Activated T-helper 2 cell treated with anti-CD3 and anti-CD28 coated beads, Interferon-gamma antibody, Interleukin-2, Interleukin-4, amounts not matched to agents 10 μg/mL and 5 μg/mL and 100 μg/mL, durations not matched to agents 14 hours and 24 hours and 36 hours (primary cell): ENCODE measurements at places on chromosomes 1 and 21. TPM values are rescaled to one million over a fixed set of nuclear protein-coding genes. Genes with fewer than 3 reads are reported as not detected.

DNA sequence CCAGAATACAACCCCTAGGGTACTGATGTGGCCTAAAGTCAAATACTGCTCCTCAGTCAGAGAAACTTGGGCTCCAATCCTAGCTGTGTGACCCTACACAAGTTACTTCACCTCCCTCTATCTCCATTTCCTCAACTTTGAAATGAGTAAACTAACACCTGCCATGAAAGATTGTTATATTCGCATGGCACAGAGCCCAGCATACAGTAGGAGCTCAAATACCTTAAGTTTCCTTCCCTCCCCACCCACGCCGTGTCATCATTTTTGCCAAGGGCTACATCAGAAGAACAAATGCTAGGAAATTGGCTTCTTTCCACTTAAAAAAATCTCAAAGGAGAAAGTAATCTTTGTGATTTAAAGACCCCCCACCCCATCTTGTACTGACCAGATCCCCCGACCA, 22.2 kb upstream of the ZNF362 start:
- DNase-seq: no peak

DNA sequence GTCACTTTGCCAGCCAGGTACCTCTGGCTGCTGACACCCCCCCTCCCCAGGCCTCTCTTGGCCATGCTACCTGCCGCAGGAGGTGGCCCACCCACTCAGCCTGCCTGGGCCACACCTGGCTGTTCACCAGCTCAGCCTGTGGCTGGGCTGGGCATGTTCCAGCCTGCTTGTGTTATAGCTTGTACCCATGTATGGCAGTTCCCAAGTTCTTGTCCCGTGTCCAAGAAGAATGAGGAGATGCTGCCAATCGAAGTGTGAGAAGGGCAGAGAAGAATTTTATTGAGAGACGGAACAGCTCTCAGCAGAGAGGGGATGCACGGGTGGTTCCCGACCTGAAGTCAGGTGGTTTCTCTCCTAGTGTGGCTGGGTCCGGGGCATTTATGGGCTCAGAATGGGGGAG, 3.9 kb upstream of the MMEL1 start:
- DNase-seq: no peak

The C1orf185 gene
- total RNA-seq: not detected in 2 replicates

DNA sequence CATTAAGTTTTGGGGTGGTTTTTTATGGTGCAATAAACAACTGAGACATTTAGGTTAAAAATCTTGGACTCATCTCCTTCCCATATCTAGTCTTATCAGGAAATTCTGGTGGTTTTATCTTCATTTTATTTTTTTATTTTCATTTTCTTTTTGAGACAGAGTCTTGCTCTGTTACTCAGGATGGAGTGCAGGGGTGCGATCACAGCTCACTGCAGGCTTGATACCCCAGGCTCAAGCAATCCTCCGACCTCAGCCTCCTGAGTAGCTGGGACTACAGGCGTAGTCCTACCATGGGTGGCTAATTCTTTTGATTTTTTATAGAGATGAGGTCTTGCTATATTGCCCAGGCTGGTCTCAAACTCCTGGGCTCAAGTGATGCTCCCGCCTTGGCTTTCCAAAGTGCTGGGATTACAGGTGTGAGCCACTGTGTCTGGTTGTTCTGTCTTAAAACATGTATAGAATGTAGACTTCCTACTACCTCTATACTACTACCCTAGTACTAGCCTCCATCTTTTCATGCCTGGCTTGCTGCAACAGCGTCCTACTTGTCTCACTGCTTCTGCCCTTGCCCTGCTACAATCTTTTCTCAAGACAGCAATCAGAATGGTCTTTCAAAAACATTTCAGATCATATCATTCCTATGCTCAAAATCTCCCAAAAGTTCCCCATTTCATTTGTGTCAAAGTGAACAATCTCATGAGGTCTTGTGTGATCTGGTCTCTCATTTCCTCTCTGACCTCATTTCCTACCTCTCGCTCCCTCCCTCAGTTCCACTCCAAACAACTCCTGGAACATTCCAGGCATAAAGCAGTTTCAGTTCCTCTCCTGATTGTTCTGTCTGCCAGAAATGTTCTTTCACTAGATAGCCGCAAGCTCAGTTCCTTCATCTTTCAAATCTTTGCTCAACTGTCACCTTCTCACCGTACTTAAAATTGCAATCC, 5.9 kb upstream of the FCGR2A start:
- DNase-seq: no peak

The EVA1C gene
- 8.1 and 8.4 TPM in 2 replicates for total RNA-seq

The IKBKE gene
- 33.8 and 33.9 TPM in 2 replicates for total RNA-seq

The SPRR5 gene
- total RNA-seq: not detected in 2 replicates
